IgD-negative memory B cell (primary cell): ENCODE measurements at places on chromosomes 11 and 22. TPM values are rescaled to one million over a fixed set of nuclear protein-coding genes. Genes with fewer than 3 reads are reported as not detected.

ZNF202 gene
- polyA plus RNA-seq, result 13.8 TPM

LMO2 gene
- 11.4 TPM for polyA plus RNA-seq

GUCY1A2 gene
- polyA plus RNA-seq, result not detected

HTR3B gene
- polyA plus RNA-seq, result not detected

OR5B21 gene
- not detected for polyA plus RNA-seq

AMPD3 gene
- polyA plus RNA-seq, result 30.7 TPM

MYOD1 gene
- polyA plus RNA-seq, result not detected

PTGDR2 gene
- polyA plus RNA-seq, result 0.16 TPM

PRDM11 gene
- 1.4 TPM for polyA plus RNA-seq

ZP1 gene
- not detected for polyA plus RNA-seq

OR5AL1 gene
- polyA plus RNA-seq, result not detected

PLEKHB1 gene
- 50.3 TPM for polyA plus RNA-seq
